ENCODE measurements at places on chromosomes 7 and 10.
A peak's percentile ranks its signal among the peaks of the same experiment; 100 is the strongest.

GRCh38 chr7:44277391-44277790 is 48.0 kb downstream of the CAMK2B start:
- DNase-seq: no peak

GRCh38 chr10:50651808-50652207 is 28.1 kb upstream of the SGMS1 start:
- DNase-seq: no peak

DNA sequence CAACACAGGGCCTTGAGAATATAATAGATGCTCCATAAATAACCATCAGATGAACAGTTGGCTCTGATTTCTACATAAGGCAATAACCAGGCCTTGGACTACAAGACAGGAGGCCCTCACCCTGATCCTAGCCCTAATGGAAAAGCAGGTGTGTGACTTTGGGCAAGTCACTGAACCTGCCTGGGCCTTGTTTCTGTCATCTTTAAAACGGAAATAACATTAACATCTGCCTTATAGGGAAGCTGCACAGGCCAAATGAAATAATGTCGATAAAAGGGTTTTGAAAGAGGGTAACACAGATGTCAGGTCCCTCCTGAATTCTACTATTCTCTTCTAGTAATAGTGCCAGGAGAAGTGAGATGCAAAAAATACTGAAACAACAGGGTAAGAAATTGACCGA is 20.7 kb downstream of the PIK3AP1 start:
- DNase-seq: no peak

GRCh38 chr7:2527505-2528467 is 8.2 kb downstream of the LFNG start:
- DNase-seq: no peak

DNA sequence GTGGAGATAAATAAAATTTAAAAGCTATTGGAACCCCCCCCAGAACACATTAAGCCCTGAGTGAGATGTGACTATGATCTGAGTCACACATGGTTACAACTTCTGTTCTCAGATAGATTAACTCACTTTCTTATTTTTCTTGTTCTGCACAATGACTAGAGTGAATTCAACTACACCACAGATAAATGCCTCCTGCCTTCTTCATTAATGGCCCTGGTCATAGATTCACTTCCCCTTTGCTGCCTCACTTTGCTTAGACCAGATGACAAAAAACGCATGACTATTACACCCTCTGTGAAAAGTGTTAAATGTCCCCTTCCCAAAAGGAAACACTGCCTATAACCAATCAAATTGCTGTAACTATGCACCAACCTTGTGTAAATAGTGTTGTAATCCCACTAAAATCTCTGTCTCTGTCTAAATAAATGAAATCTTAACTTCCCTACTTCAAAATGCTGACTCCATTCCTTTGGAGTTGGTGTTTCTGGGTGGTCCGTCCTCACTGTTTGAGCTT is 49.4 kb downstream of the AKR1D1 start:
- no peak for DNase-seq

GRCh38 chr10:44198096-44198779 is 186.7 kb downstream of the CXCL12 start:
- DNase-seq: no peak

GRCh38 chr7:78099715-78100394 is 301.3 kb downstream of the PHTF2 start:
- no peak for DNase-seq

DNA sequence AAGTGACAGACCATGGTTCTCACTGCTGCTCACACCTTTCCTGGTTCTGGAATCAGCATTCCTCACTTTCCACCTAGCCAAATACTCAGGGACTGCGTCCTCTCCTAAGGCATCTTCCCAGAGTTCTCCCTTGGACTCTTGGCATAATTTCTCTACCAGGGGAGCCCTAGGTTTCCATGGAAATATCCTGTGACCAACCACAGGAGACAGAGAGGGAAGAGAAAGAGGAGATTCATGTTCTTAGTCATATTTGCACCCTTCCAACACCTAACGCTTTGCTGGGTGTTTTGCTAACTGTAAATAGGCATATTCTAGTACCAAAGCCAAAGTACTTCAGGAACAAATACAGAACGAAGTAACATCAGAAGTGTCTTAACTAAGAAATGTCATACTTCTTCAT is 28.6 kb downstream of the DENND11 start:
- DNase-seq: no peak

GRCh38 chr7:12540850-12541249 is 29.7 kb upstream of the SCIN start:
- no peak for DNase-seq

GRCh38 chr10:132185601-132186487 is 904 bp upstream of the DPYSL4 start:
- DNase-seq: no peak

DNA sequence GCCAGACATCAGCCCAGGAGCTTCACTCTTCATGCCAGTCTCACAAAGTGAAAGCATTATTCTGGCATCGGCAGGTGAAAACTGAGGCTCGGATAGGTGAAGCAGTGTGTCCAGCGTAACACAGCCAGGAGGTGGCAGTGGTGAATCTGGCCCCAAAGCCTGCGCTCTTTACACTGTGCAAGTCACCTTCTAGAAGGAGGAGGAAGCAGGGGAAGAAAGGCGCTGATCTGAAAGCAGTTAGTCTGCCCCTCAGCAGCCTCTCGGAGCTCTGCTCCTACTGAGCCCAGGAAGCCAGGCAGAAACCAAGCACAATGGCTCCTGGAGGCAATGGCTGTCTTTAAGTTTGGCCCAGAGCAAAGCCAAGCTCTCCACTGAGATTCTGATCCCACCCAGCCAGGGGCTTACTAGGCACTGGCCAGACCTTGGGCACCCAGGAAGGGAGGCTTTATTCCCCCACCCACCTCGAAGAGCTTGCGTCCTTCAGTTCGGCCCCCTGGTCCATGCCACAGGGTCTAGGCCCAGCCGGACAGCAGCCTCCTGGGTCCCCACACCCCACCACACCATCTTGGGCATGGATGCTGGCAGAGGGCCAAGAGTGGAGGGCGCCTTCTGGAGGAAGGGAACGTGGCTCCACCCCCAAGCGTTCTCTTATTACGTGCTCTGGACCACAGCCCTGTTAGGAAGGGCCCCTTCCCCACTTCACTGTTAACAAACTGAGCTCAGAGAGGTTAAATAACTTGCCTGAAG is 104.5 kb downstream of the GRID1 start:
- DNase-seq: peak; percentile 25

DNA sequence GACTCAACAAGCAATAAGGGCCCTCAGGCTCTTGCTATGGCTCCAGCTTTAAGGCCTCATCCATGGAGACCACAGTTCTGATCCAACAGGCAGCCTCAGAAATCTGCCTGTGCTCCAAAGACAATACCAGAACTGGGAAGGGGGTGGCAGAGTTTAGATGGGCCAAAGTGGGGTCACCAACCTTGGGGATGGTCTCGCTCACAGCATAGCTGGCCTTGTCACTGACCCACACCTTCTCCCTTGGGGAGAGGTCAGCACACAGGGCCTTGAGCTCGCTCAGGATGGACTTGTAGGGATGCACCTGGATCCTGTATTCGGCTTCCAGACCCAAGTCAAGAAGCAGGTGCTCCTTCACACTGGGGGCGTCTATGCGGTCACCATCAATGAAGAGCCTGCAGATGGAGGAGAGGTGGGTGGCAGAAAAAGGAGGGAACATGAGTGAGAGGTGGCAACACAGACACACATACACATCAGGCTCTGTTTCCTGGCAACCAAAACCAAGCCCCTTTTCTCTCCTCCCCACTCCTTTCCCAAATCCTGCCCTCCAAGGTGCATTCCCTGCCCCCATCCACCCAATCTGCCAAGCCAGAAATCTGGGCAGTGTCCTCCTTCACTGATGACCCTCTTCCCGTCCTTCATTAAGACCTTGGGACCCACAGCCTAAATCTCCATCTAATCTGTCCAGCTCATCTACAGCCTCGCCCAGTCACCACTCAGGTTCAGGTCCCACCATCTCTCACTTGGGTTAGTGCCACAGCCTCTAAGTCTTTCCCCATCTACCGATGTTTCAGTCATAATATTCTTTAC is 40.9 kb downstream of the XPNPEP1 start:
- DNase-seq: no peak

- peak; percentile 38 for DNase-seq
Measured at GRCh38 chr7:40232242-40232893, 97.6 kb downstream of the SUGCT start.

DNA sequence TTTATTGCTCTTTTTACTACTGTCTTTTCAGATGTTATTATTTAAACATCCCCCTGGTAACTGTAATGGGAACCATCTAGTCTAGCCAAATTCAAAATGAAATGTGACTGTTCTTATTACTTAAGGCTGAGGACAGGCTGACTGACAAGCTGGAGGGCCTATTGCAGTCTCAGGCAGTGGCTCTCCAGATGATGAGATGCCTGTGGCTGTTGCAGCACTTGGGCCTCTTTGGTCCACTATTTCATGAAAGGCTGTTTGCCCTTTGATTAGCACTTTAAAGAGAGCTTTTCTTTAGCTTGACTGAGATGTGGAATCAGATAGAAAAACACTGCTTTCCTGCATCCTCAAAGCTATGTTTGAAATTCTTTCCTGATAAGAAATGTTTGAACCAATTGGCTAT is 540.5 kb downstream of the SORCS3 start:
- DNase-seq: no peak

DNA sequence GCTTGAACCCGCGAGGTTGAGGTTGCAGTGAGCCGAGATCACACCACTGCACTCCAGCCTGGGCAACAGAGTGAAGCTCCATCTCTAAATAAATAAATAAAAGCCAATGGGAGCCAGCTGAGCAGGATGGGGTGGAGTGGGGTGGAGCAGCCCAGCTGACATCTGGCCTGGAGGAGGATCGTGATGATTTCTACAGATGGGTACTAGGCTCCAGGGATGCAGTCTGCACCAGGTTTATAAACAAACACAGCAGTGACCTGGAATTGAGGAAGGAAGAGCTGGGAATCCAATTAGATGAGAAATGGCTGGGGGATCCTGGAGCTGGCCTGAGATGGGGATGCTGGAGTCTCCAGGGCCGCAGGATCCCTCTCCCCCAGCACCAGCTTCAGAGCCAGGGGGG is 7.3 kb upstream of the GRIFIN start:
- no peak for DNase-seq

DNA sequence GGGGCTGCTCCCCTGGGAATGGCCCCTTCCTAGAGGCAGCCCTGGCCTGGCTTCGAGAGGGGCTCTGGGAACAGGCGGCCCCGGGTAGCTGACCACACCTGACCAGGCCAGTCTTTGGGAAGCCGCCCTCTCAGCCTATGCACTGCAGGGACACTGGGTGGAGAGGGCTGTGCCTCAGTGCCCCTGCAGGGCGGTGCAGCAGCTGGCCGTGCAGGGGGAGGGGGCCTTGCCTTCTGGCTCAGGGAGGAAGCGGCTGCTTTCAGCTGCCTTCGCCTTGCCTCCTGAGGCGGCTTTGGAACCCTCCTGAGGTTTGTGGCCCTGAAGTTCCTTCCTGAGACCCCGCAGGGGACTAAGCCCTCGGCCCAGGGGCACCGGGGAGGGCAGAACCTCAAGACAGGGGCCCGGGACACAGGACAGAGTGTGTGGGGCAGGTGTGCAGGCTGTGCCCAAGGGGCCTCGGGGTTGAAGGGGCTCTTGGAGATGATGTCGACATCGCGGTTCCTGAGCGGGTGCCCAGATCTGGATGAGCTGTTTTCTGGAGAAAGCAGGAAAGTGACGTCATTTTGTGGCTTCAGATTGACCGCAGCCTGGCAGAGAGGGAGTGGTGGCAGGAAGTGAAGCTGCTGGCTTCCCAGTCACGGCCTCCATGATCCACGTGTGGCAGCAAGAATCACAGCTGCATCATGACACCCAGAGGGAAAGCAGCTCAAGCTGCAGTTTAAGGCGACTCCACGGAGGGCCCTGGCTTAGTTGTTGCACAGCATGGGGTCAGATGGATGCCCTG is 17.7 kb downstream of the ADAM8 start:
- no peak for DNase-seq

DNA sequence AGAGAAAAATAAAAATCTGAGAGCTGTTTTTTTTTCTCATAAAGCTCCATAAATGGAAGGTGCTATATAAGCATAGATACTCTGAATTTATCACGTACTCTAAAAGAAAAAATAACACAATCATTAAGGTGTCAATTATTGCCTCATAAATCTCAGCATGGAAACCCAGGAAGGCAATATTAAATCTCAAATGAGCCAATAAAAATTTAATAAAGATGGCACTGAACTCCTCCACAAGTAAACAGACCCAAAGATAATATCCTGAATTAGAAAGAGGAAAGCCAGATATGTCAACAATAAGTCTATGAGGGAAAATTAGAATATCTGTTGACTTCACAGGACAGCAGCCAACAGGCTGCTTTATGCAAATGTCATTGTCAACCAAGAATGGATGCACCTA is 66.5 kb downstream of the CDK6 start:
- no peak for DNase-seq

DNA sequence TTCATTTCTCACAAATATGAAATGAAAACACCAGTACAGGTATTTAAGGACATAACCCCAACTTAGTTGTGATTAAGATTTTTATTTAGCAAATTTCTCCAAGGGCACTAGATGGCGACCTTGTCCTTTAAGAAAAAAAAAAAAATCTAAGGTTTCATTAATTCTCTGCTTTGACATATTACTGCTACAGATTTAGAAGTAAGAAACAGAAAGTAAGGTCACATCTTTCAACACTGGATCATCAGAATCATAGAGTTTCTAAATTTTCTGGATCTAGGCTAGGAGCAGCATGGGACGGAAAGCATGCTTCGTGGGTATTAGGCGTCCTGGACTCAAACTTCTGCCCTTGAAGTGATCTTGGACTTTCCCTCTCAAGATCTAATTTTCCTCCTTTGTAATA is 85.5 kb upstream of the PRKG1 start:
- DNase-seq: no peak

DNA sequence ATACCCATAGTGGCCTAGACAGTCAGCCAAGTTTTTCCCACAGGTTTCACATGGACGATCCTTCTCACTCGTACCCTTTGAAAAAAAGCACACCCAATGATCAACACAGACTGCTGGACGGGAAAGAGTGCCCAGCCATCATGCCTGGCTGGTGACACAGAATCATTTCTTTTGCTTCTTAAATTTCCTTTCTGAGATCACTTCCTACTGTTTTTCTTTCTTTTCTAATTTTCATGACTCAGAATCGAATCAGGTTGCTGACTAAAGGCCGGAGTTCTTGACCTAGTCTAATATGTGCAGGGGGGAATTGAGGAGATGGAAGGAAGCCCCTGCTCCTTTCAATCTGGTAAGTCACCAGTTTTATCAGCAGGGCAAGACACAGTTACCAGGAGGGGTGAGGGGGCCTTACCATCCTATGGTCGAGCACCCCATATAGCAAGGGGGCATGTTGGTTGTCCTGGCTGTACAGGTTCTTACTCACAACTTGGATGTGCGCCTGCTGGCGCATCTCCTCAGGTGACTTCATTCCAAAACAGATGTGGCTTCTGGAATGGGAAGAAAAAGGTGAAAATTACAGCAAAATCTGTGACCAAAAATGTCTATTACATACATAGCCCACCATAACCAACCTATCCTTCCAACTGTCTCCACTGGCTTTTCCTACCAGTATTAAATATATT is 3.5 kb downstream of the POLR3A start:
- no peak for DNase-seq

All from NT2/D1 (cell line).